Activated T-cell treated with anti-CD3 and anti-CD28 coated beads, Interleukin-2, amount 50 U/mL, for 1 hour (primary cell): ENCODE measurements at places on chromosomes 3 and 15.

GRCh38 chr15:51224428-51224827 is 114.0 kb downstream of the CYP19A1 start:
- DNase-seq: no peak

- no peak for DNase-seq
These were observed 23.5 kb downstream of the RAB6B start for GRCh38 chr3:133872161-133872560.

- DNase-seq: peak; percentile 20
These were observed 412 bp upstream of the CTXN2 start for GRCh38 chr15:48190932-48191573.

DNA sequence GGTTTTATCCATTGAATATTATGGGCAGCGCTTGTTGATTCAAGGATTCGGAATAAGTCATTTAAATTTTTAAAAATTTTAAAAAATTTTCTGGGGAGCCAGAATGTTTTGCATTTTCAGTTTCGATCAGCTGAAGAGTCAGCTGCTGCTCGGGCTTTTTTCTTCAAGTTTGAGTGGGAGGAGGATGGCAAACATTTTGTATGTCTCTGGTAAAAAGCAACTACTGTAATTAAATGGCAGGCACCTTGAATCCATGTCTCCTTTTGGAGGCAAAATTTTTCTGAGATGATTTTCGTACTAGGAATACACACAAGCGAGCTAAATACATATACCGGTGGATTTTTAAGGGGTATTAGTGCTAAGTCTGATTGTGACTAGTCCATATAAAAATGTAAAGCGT is 612 bp downstream of the C3orf38 start:
- DNase-seq: no peak

- no peak for DNase-seq
These were observed 471.2 kb downstream of the NR2F2 start for GRCh38 chr15:96801576-96802150.

GRCh38 chr3:55631766-55632331 is 144.7 kb upstream of the WNT5A start:
- DNase-seq: no peak

DNA sequence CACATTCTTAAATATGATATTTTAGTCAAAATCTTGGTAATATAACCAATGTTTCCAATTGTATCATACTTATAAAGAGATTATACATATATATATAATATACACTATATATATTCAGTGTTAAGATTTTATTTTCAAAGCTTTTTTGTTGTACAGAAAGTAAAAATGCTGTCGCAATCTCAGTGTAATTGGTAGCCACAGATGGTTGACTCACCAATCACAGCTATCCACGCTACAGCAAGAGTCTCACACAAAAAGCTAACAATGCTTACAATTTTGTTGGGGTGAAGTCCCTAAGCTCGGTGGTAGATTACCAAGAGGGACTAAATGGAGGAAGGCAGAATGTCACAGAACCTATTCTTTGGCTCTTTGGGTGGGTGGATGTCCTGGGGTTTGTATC is 16.9 kb upstream of the CFAP161 start:
- DNase-seq: no peak

GRCh38 chr15:45148076-45149059 is 18.6 kb downstream of the DUOX1 start:
- no peak for DNase-seq

- DNase-seq: no peak
These were observed 2.3 kb upstream of the TEX264 start for GRCh38 chr3:51668756-51669155.

DNA sequence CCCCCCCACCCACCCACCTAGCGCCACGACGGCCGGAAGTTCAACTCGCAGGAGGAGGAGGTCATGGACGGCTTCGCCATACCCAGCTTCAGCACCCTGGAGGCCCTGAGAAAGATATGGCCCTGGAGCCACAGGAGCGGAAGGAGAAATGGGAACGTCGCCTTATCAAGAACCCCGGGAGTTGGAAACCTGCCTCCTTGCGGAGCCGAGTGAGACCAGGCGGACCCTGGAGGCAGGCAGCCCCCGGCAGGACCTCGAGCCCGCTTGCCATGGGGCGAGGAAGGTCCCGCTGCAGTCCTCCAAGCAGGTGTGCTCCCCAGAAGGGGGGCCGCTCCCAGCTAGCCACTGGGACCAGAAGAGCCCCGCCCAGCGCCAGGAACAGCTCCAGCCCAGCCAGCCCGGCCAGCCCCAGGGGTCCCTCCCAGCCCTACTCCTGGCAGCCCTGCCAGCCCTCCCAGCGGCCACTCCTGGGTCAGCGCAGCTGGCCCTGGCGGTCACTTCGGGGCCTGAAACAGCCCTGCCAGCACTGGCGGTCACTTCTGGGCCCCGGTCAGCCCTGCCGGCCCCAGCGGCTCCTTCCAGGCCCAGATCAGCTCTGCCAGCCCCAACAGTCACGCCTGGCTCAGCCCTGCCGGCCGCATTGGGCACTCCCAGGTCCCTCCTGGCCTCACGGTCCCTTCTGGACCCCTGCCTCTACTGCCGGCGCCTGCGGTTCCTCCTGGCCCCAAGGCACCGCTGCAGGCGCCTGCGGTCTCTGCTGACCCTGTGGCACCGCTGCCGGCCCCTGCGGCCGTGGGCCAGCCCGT is 10.3 kb upstream of the ROPN1B start:
- DNase-seq: no peak

DNA sequence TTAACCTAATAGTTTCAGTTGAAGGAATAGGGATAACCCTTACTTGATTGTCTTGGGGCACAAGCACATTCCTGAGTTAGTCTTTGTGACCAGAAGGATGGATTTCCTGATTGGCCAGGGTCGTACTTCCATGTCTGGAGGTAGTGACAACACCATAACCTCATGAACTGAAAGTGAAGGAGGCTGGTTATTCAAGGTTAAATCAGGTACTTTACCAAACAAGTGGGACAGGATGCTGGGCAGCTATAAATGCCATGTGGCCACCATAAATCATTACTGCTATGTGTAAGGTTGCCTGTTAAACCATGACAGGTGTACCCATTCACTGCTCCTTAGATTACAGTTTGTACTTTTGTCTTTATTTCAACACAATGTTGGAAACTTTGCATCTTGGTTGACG is 128.3 kb upstream of the SAMMSON start:
- DNase-seq: no peak

GRCh38 chr15:83549623-83550022 is 102.5 kb downstream of the SH3GL3 start:
- DNase-seq: no peak

- no peak for DNase-seq
These were observed 19.3 kb downstream of the PAQR5 start for GRCh38 chr15:69318033-69318432.
